ENCODE measurements at places on chromosomes 3 and 15.

- no peak for DNase-seq
Observed at GRCh38 chr3:38313695-38314094, 31.6 kb downstream of the SLC22A14 start.

- DNase-seq = no peak
Observed at GRCh38 chr3:49616491-49616941, 57.6 kb upstream of the APEH start.

DNA sequence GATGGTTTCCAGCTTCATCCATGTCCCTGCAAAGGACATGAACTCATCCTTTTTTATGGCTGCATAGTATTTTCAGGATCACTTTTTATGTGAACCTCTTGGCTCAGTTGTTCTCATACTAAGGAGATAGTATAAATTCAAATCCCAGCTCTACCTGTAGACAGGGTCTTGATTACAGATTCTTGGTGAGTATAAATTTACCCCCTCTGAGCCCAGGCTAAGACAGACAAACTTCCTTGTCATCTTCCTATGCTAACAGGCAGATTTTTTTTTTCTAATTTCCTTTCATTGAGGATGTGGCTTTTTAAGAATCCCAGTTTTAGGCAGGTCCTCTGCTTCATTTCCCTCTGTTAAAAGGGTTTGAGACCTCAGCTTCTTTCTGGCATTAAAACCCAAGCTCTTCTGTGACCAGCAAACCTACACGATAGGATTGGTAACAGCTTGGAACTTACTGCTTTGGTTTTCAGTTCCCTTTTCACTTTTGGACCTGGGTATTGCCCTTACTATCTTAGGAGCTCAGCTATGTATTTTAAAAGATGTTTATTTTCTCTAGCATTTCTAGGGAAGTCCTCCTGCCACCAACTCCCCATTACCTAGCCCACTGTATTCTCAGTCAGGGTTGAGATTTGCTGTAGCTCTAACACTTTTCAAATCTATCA lies 72.5 kb downstream of the VPS8 start:
- DNase-seq = no peak

GRCh38 chr15:28110481-28110881 lies 11.4 kb upstream of the OCA2 start:
- DNase-seq = no peak

DNA sequence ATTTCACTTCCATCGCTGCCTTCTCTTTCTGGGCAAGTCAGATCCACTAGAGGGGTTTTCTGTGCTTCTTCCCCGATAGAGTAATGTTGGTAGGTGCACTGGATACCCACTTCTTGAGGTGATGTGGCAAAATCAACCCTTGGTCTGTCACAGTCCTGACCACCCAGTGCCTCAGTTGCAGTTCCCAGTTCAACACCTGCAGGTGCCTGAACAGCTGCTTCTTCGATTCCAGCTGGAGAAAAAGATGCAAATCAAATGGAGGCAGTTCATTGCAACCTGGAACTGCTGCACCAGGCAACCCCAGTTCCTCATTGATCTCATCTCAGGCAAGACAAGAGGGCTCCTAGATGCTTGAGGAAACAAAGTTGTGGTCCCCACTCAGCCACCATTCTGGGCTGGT lies 186.6 kb downstream of the UBE2E2 start:
- DNase-seq = no peak

GRCh38 chr15:65985387-65985786 lies 116.1 kb downstream of the RAB11A start:
- DNase-seq = no peak

DNA sequence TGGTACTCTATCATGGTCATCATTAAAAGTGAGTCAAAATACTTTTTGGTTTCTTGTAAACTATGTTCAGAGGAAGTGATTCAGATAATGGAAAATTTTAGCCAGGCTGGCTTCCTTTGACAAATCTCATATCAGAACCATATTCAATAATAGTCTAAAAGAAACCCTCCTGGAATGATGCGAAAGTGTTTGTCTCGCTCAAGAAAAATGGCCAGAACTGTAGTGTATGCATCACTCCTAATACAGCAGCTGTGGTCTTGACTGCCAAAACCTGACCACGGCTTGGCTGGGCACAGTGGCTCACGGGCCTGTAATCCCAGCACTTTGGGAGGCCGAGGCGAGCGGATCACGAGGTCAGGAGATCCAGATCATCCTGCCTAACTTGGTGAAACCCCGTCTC lies 35.6 kb upstream of the KCNMB2 start:
- DNase-seq = no peak

DNA sequence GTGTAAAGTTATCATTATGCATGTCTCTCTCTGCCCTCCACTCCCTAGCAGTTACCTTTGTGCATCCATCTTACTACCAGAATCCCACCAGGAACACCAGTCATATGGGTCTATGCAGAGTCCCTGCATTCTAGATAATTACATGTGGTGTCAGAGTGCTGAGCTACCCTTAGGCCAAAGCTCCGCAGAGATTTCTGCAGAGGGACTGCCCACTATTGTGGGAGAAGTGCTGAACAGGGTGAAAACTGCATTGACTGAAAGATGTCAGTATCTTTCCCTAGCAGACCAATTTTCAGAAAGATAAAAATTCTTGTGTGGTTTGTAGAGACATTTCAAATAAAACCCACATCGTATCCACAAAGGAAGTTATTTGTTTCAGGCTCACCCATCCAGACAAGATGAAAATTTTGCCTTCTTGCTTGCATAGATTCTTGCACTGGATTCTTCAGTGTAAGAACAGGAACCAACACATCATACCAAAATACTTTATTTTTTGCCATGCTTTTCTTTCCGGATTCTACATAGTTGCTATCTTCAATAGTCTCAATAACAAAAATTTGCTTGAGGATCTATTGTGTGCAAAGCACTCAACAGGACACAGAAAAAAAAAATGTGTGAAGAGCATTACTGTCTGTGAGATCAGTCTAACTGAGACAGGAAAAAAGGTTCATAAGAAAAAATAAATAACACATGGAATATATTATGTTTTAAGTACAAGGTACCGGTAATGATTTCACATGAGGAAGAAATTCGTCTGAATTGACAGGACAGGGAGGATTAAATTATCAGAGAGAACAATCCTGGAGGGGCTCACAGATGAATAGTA lies 32.0 kb upstream of the CCDC80 start:
- no peak for DNase-seq

DNA sequence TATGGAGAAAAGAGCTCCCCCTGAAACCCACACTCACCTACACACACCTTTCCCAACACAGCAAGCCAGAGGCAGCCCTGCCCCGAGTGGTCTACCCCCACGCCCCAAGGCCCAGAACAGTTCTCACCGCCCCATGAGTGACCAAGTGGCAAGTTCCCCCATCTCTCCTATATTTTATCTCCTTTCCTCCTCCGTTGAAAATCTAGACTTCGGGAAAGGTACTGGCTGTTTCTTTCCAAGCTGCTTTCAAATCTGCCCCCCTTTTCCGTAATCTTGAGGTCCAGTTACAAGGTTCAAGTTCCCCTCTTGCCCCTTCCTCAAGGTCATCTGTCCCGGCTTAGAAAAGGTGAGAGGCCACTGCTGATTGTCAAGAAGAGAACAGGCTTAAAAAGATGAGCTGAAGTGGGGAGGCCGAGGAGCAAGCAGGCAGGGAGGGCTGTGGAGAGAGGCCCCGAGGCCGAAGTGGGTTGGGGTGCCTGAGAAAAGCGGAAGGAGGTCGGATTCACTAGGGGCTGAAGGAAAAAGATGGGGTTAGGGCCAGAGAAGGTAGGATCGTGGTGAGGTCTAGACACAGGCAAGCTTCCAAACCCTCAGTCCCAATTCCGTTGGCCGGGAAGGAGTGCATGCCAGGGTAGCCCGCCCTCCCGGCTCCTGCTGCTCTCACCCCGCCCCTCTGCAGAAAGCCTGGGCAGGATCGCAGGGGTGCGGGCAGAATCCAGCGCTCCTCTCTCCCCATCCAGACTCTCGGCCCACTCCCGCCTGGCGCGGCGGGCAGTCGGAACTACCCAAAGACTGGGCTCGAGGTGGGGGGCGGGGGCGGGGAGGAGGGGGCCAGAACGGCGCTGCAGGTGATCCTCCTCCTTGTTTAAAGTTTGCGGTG lies 1.7 kb downstream of the SEMA5B start:
- DNase-seq = no peak

- no peak for DNase-seq
Observed at GRCh38 chr3:100335434-100335833, 877 bp downstream of the NIT2 start.

GRCh38 chr15:95323796-95324195 lies 1006.7 kb upstream of the NR2F2 start:
- no peak for DNase-seq

- no peak for DNase-seq
Observed at GRCh38 chr3:127123533-127123932, 69.4 kb upstream of the PRR23E start.

- no peak for DNase-seq
Observed at GRCh38 chr3:73766599-73767381, 142.0 kb upstream of the PDZRN3 start.

GRCh38 chr15:25801586-25802284 lies 61.4 kb downstream of the ATP10A start:
- DNase-seq = no peak

DNA sequence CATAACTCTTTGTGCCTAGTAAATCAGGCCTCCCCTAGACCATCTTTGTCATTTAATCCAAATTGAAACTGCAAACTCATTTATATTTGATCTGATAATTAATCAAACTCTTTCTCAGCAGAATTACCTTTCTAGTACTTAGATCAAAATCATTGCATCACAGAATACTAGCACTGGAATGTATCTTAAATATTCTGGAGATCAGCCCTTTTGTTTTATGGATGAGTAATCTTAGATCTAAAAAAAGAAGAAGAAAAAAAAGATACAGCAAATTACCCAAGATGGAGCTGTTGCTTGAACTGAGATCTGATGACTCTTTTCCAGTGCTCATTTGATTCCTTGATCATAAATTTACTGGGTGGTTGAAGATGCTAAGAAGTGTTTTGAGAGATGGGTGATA lies 47.9 kb downstream of the NAALADL2 start:
- DNase-seq = no peak

GRCh38 chr3:105828703-105829102 lies 40.1 kb downstream of the CBLB start:
- DNase-seq = no peak

DNA sequence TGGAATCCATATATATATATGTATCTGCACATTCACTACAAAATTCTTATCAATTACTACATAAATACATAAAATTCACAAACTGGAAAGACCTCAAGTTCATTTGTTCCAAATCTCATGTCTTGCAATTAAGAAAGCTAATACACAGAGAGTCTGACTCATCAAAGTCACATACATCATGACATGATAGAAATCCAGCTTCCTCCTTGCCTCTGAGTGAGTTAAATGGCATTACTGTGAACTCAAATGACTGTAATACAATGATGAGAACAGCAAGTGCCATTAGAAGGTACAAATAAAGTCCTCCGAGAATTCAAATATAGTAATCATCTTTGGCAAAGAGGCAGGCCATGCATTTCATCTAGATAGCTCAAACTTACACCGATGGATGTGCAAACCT lies 55.1 kb upstream of the AGTR1 start:
- DNase-seq = no peak

- peak; percentile 22 for DNase-seq
Observed at GRCh38 chr3:143847787-143848631, at the start of gene SLC9A9. Gene SLC9A9, minus strand, starts transcription at chr3:143848468. Its CDS starts 146 bp downstream, at chr3:143848322.

- DNase-seq = no peak
Observed at GRCh38 chr15:41520636-41521035, 7.0 kb upstream of the LTK start.

- no peak for DNase-seq
Observed at GRCh38 chr3:96915445-96915844, 101.1 kb downstream of the EPHA6 start.

- DNase-seq = no peak
Observed at GRCh38 chr3:33099109-33099645, 2.2 kb upstream of the GLB1 start.

DNA sequence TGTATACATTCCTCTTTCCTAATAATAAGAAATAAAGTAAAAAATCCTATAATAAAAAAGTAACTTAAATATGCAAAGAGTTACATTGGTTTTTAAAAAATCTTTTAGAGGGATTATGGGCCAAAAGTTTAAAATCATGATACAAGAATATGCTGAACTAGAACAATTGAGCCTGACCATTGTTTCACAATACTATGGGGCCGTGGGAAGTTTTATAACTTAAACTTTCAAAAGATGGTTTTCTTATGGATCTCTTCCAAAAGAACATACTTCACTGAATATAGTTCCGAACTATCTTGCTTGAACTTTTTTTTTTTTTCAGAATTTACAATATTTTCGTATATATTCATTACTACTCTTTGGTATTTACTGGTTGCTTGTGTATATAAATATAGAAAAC lies 97.6 kb downstream of the NFKBIZ start:
- DNase-seq = no peak

GRCh38 chr3:18591120-18591519 lies 166.0 kb upstream of the SATB1 start:
- DNase-seq = no peak

DNA sequence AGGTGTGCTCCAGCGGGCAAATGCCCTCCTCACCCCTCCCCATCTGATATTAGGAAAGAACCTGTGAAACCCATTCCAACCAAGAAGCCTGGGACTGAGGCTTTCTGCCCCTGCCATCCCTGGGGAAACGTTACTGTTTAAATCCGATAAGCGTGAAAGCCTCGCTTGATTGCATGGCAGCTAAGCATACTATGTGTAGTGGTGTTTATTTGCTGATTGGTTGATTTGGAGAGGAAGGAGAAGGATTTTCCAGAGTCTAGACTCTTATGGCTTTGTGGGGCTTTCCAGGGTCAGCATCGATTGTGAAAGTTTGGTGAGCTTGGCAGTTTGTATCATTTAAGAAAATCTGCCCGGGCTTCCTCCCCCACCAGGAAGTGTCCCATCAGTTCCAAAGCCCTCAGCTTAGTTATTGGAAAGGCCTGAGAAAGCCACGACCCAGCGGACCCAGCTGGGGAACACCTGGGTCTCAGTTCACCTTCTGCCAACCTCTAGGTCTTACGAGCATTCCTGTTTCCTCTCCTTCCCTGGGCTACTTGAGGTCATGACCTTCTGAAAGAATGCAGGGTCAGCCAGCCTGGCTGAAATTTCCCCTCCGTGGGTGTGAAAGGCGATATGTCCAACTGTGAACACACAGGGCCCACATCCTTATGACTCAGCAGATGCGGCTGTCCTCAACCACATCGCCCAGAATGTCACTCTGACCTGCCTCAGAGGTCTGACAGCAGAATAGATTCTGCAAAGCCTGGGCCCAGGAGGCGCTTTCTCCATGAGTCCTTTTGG lies 62.8 kb upstream of the HERC1 start:
- no peak for DNase-seq

GRCh38 chr3:43852066-43852465 lies 161.3 kb downstream of the ABHD5 start:
- DNase-seq = no peak

DNA sequence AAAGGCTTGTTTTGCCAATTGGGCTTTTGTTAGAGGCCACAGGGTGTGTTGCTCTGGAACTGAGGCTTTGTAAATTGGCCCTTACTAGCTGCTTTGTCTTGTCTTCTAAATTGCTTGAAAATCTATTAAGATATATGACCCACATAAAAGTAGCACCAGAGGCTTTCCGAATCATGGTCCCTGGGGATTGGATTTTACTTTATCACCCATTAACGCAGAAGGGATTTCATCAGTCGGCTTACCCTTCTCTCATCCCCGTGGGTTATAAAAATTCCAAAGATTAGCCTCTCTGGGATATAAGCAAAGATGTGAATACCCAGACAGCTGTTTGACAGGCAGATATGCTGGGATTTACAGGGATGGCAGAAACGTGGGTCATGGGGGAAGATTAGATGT lies 98.3 kb upstream of the CHL1 start:
- no peak for DNase-seq
